ENCODE measurements at places on chromosomes 12 and 14. TPM values are rescaled to one million over a fixed set of nuclear protein-coding genes. Genes with fewer than 3 reads are reported as not detected.
A peak's percentile ranks its signal among the peaks of the same experiment; 100 is the strongest.

The KRT82 gene
- total RNA-seq: not detected

The SIX1 gene
- 0.59 TPM for total RNA-seq

The TMCC3 gene
- 2.4 TPM for total RNA-seq

The RNASE8 gene
- total RNA-seq: not detected

DNA sequence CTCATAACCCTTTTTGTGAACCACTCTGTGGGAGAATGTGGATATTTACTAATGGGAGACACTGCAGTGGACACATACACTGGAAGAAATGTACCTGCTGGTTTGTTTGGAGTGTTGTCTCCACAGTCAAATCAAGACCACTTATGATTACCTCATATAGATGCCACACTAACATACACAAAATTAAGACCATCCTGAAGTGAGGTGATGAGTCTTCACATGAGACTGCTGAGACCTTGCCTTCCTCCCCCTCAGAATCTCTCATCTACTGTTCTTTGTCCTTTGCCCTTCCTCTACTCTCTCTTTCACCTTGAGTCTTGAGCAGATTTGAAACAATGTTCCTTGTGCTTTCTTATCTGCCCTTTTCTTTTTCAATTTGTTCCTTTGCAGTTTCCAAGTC is 4.3 kb downstream of the KRT6A start:
- H3K4me1 ChIP-seq: no peaks in the 10 kb centered on the region
- 0 out of 2 replicates have a peak, but pooled peaks cover 3% of the 10 kb centered on the region for H3K36me3 ChIP-seq
- H3K27me3 ChIP-seq: peaks cover 6% of the 10 kb centered on the region
- no peak overlapping the region for H3K27ac ChIP-seq
- DNase-seq: no peak

- DNase-seq: no peak
- H3K4me3 ChIP-seq: no peak overlapping the region
- no peaks in the 10 kb centered on the region for H3K36me3 ChIP-seq
- H3K4me1 ChIP-seq: no peaks in the 10 kb centered on the region
Observed at GRCh38 chr12:101238800-101239329, 28.8 kb upstream of the SLC5A8 start.

DNA sequence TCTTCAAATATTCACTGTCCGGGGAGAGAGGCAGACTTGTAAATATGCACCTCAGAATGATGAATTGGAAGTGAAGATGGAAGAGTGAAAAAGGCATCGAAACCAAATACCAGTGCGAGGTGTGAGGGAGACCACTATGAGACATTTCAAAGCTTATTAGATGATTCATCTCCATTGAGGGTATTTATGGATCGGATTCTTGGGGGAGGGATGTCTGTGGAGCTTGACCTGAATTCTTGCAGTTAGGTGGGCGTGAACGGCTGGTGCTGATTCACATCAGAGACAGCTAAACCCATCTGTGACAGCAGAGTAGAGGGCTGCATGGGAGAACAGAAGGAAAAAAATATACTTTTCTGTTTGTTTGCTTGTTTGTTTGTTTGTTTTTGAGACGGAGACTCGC is 677.2 kb downstream of the AACS start:
- DNase-seq: no peak
- H3K27me3 ChIP-seq: peaks cover 7% of the 10 kb centered on the region
- H3K4me1 ChIP-seq: no peaks in the 10 kb centered on the region

DNA sequence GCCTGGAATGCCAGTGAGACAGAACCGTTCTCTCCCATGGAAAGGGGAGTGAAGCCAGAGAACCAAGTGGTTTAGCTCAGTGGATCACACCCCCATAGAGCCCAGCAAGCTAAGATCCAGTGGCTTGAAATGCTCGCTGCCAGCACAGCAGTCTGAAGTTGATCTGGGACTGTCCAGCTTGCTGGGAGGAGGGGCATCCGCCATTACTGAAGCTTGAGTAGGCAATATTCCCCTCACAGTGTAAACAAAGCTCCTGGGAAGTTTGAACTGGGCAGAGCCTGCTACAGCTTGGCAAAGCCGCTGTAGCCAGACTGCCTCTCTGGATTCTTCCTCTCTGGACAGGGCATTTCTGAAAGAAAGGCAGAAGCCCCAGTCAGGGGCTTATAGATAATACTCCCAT is 374.3 kb upstream of the DCN start:
- DNase-seq: no peak
- H3K27me3 ChIP-seq: no peaks in the 10 kb centered on the region
- no peaks in the 10 kb centered on the region for H3K36me3 ChIP-seq
- H3K27ac ChIP-seq: no peak overlapping the region
- H3K4me1 ChIP-seq: no peaks in the 10 kb centered on the region

GRCh38 chr12:123092866-123093265 is 58.0 kb downstream of the PITPNM2 start:
- no peak for DNase-seq
- 0 out of 2 replicates have a peak overlapping the region, but pooled peaks have one; percentile 26 for H3K27ac ChIP-seq
- no peak overlapping the region for H3K4me3 ChIP-seq

- H3K4me3 ChIP-seq: no peak overlapping the region
- DNase-seq: peak; percentile 47
- H3K27me3 ChIP-seq: no peaks in the 10 kb centered on the region
- H3K27ac ChIP-seq: no peak overlapping the region
- H3K36me3 ChIP-seq: no peaks in the 10 kb centered on the region
- H3K4me1 ChIP-seq: peaks cover 11% of the 10 kb centered on the region
Observed at GRCh38 chr12:14185427-14186192, 179.9 kb upstream of the ATF7IP start.
